Activated CD4-positive, alpha-beta T cell treated with anti-CD3 and anti-CD28 coated beads for 4 hours (primary cell): ENCODE measurements at places on chromosomes 5 and 9.

DNA sequence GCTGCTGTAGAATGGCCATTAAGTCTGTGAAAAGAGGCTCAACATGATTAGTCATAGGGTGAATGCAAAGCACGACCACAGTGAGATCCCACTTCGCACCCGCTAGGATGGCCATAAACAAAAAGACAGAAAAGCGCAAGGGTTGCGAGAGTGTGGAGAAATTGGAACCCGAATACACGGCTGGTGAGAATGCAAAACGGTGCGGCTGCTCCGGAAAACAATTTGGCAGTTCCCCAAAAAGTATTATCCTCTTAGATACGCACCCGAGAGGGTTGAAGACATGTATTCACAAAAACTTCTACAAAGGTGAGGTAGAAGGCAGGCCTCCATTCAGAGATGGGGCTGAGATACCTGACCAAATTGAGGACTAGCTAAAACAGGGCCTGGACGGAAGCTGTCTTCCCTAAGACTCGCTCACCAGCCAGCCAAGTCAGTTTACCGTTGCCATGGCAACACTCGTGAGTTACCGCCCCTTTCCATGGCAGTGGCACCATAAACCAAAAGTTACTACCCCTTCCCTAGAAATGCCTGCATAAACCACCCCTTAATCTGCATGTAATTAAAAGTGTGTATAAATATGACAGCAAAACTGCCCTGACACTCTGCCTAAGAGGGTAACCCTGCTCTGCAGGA lies 726 bp upstream of the PSMB7 start:
- DNase-seq, result no peak

DNA sequence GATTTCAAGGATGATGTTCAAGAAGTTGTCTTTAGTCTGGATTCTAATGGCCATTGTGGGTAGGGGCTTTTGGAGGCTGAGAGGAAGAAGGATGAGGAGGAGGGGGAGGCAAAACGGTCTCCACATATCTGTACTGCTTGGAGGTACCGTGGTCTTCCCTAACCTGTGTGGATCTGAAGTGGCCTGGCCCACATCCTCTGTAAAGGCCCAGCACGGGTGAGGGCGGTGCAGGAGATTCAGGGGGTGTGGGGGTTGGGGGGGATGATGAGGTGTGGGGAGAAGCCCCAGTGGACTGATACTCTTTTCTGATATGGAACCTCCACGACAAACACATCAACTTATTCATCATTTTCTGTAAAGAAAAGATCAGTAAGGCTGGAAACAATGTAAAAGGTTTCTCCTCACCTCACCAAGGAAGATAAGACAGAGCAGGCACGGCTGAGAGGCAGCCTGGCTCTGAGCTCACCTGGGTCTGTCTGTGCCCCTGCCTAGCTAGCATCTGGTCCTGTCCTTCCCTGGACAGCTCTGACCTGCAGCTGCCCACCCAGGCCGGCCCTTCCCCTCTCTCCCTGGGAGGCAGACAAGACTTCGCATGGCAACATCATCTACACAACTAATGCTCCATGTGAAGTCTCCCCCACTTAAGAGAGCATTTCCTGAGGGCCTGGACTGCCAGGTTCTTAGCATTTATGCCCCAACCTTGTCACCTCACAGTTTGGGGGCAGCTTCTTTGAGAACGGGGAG lies 5.6 kb upstream of the IL3 start:
- no peak for DNase-seq

- DNase-seq, result no peak
Observed at GRCh38 chr9:109286981-109287380, 33.9 kb downstream of the EPB41L4B start.

GRCh38 chr5:30539004-30539634 lies 654.4 kb upstream of the CDH6 start:
- no peak for DNase-seq

- no peak for DNase-seq
Observed at GRCh38 chr5:152061095-152061494, 136.4 kb upstream of the GLRA1 start.

- no peak for DNase-seq
Observed at GRCh38 chr5:56516441-56516840, 283.3 kb upstream of the ANKRD55 start.

- no peak for DNase-seq
Observed at GRCh38 chr5:178177569-178177968, 9.6 kb downstream of the GMCL2 start.

- no peak for DNase-seq
Observed at GRCh38 chr9:34954225-34954624, 3.9 kb upstream of the PHF24 start.

- DNase-seq, result no peak
Observed at GRCh38 chr9:131279863-131280570, 3.7 kb upstream of the FAM78A start.

DNA sequence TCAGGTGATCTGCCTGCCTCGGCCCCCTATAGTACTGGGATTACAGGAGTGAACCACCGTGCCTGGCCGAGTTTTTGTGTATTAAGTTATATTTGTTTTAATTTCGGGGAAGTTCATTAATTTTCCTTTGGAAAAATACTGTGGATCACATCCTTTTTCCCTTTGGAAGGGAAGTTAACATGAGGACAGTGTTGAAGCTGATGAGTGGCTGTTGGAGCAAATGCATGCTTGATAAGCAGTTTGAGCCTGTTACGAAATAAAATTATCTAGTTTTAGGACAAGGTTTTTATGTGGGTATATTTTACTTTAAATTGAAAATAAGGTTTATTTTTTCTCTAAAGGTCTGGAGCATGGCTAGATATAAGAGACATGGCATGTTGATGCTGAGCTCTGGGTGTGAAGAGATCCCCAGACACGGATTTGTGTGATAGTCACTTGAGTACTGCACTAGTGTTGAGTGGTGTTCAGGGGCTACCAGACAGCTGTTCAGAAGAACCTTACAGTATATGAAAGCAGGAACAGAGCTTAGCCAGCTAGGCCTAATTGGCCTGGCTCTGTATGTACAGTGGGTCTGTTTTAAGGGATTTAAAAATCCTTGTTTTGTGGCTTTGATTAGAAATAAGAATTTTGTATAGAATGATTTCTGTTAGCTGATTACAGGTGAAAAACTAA lies 17.4 kb downstream of the LMNB1 start:
- no peak for DNase-seq

GRCh38 chr5:58273711-58274110 lies 186.2 kb downstream of the PLK2 start:
- DNase-seq, result no peak

DNA sequence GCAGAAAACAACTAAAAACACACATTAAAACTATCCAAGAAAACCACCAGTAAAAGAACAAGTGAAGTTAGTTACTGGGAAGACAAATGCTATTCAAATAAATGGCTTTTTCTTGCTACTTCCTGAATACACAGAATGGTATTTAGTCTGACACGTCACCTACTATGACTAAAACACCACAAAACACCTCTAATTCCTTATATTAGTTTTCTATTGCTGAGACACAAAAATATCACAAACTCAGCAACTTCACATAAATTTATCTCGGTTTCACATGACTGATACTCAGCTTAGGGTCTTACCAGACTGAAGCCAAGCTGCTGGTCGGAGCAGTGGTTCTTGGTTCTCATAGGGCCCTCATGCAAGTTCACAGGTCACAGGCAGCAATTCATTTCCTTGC lies 5.4 kb downstream of the DMAC1 start:
- no peak for DNase-seq

GRCh38 chr9:132366481-132366880 lies 11.7 kb upstream of the SETX start:
- DNase-seq, result no peak

DNA sequence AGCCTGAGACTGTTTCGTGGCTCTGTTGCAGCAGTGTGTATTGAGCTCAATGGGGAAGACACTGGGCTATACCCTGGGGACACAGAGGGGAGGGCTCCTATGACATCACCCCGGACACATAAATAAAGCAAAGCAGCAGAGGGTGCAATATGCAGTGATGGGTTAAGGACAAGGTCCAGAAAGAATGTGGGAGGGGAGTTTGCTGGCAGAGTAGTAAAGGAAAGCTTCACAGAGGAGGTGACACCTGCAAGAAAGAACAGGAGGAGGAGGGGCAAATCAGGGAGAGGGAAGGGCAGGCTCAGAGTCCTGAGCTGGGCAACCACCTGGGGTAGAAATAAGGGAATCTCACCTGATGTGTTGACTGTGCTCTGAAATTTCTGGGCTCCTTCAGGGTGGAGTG lies 35.3 kb upstream of the CDKN2AIPNL start:
- DNase-seq, result no peak

- DNase-seq, result no peak
Observed at GRCh38 chr5:72693546-72694205, 122.8 kb upstream of the TNPO1 start.

GRCh38 chr5:61202213-61202612 lies 39.9 kb upstream of the SMIM15 start:
- DNase-seq, result no peak

GRCh38 chr5:128213340-128213739 lies 129.8 kb downstream of the SLC12A2 start:
- DNase-seq, result peak; percentile 18

DNA sequence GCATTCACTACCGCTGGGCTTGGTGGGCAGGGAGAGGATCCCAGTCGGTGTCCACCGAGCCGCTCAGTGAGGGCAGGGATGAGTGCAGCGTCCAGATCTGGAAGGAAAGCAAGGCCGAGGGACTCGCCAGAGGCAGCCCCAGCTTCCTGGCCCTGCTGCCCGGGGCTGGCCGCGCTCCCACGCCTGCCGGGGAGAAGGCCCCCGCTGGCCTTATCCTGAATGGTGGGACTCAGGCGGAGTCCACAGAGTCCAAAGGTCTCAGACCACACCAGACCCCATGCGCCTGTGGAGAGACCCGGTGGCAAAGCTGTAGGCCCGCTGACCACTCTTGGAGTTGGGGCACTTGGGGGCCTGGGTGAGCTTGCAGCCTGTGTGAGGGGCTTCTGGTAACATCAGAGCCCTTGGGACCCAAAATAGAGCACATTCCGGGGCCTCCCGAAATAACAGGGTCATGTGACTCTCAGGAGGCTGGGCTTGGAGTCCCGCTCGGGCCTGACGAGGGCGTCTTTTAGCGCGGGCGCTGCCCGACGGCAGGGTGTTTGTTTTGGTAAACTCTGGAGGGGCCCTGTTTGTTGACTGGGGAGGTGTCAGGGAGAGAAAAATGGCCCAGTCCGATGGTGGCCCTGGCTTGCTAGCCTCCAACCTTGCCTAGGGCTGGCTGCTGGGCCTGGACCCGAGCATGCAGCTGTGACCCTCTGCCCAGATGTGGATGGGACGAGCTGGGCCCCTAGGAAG lies 2.8 kb downstream of the RXRA start:
- DNase-seq, result no peak

GRCh38 chr5:1851290-1851934 lies 31.3 kb downstream of the IRX4 start:
- no peak for DNase-seq

- DNase-seq, result no peak
Observed at GRCh38 chr9:83233647-83234046, 170.7 kb upstream of the RASEF start.

DNA sequence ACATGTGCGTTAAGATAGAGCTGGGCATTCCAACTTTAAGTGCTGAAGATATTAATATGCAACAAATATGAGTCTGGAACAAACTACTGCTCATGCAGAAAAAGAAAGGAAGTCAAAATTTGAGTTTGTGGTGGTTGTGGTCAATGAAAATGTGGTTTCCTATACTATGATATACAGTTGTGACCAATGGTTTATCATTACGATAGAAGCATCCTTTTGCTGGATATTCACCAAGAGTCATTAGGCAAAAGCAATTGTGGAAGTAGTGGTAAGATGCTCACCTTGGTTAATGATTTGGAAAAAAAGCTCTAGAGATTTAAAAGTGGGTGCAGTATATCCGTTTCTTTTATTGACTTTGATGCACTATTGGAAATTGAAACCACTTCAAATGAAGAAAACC lies 1007.0 kb downstream of the NR2F1-AS1 start:
- DNase-seq, result no peak

DNA sequence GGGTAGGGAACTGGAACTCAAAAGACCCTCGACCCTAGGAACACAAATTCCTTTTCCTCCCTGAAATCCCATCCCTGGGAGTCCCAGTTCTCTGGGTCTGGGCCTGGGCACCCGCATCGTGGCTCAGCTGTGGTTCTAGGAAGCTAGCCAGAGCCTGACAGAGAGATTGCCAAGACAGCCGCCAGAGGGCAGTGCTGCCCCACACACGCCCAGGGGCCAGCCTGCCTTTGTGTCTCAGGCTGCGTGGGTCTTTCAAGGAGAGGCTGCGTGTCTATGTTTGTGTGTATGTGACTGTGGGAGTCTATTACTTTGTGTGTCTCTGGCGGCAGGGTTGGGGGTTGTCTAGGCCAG lies 32.0 kb upstream of the TTLL11 start:
- DNase-seq, result peak; percentile 72

GRCh38 chr5:62182802-62183201 lies 123.2 kb upstream of the KIF2A start:
- no peak for DNase-seq

DNA sequence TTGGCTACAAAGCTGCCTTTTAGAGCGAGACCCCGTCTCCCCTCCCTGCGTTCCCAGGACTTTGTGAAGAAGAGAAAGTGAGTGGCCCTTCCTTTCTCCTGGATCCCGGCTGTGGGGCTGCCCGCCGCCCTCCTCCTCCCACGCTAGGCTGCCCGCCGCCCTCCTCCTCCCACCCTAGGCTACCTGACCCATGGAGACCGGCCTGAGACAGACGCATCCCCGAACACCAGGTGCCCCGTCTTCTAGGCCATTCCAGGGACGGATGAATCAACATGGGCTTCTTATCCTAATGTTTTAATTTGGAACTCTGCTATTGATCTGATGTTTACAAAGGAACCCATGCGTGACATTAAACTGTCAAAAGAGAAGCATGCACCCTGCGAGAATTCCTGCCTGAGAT lies 117.3 kb upstream of the LPCAT1 start:
- no peak for DNase-seq

GRCh38 chr9:72947984-72948465 lies 4.8 kb downstream of the ALDH1A1 start:
- no peak for DNase-seq

- DNase-seq, result no peak
Observed at GRCh38 chr5:82707741-82708140, 369.5 kb downstream of the TMEM167A start.

- no peak for DNase-seq
Observed at GRCh38 chr5:37640088-37640487, 199.8 kb downstream of the GDNF start.

DNA sequence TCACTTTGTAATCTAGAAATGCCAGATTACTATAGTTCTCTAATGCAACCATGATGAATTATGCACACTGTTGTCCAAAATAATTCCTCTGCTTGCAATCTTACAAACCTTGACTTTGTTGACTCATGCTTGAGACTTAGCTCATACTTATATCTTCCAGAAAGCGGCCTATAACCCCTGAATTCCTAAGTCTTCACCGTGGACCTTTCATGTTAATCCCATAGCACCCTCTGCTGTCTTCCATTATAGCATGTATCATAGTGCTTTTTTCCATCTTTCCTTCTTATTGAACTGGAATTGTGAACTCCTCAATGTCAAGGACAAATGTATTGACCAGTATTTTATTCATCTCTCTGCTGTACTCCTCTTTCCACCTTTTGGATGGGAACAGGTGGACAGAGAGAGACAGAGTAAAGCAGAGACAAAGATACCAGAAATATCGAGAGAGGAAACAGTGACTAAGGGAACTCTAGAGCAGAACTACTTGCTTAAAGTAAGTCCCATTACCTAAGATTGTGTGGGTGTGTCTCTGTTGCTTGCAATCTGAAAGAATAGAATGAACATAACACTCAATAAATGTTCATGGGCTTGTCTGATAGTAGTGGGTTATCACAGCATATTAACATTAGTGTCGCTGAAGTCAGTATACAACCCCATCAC lies 110.0 kb downstream of the LURAP1L start:
- no peak for DNase-seq
